CD4-positive, alpha-beta T cell treated with Interferon alpha-2 for 1 hour (primary cell): ENCODE measurements at places on chromosomes 16 and 17.

- peak; percentile 61 for DNase-seq
Observed at GRCh38 chr17:44345454-44346026, 438 bp downstream of the GRN start.

- DNase-seq = no peak
Observed at GRCh38 chr17:82600731-82601446, 47.4 kb downstream of the WDR45B start.

GRCh38 chr17:64506201-64506575, at the start of gene DDX5:
TSS of gene DDX5 (minus strand) at chr17:64506289. CDS start at chr17:64506119, 170 bp downstream.
- peak; percentile 97 for DNase-seq

GRCh38 chr17:36989173-36989572, 40.4 kb downstream of the AATF start:
- DNase-seq = no peak

- no peak for DNase-seq
Observed at GRCh38 chr17:42345396-42346073, 42.7 kb downstream of the STAT3 start.
